ENCODE measurements at places on chromosomes 13 and 19.

DNA sequence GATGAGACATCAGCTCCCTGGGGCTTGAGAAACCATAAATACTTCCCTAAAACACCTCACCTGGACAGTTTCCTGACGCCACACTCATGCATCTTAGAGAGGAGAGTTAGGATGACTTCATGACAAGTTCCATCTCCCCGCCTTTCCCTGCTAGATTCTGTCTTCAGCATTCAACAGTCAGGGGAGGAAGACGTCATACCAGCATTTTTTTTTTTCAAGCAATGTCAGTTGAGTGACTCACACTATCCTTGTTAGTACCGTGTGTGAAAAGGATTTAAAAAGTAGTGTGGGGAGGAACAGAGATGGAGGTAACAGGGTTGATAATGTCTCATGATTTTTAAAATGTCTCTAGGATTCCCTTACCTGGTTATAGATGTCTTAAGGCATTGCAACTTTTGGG lies at the start of gene OR7D2:
Gene OR7D2, plus strand, starts transcription at position 79 of the 400 bp plus-strand sequence. CDS start 6,803 bp downstream, outside the sequence.
- no peak for DNase-seq

- no peak for DNase-seq
Observed at GRCh38 chr13:41490371-41491015, 33.1 kb downstream of the RGCC start.

DNA sequence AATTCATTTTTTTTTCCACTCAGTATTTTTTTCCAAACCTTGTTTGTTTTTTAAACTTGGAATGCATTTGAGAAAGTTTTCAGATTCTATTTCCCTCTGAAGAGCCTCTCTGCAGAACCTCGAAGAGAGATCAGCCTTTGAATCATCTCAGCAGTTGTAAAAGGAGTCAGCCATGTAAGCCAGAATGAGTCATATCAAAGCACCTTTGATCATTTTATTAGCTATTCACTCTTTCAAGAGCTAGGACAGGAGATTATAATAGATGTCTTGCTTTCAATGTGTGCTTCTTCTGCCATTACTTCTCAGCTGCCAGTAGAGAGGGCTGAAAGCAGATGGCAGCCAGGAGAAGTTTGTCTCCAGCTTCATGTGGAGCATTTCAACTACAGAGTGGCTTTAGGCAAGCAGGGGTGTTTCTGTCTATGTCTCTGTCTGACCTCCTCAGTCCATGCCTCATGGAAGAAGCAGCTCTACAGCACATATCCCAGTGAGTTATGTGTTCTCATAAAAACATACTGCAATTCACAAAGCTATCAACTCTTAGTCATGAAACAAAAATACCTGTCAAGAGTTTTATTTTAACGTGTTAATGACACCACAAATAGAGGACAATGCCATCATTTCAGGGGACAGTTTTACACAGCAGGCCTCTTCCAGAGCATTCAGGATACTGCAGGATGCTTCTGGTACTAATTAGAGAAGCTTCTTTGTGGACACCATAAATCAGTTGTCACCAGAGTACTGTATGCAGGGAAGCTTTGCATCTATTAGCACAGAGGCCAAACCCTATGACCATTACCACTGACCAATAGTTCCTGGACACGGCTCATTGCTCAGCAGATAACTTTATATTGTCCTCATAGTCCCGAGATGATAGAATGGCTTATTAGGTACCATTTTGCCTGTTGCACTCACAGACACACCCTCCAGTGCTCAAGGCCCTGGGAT lies 94.3 kb downstream of the NHLRC3 start:
- no peak for DNase-seq

DNA sequence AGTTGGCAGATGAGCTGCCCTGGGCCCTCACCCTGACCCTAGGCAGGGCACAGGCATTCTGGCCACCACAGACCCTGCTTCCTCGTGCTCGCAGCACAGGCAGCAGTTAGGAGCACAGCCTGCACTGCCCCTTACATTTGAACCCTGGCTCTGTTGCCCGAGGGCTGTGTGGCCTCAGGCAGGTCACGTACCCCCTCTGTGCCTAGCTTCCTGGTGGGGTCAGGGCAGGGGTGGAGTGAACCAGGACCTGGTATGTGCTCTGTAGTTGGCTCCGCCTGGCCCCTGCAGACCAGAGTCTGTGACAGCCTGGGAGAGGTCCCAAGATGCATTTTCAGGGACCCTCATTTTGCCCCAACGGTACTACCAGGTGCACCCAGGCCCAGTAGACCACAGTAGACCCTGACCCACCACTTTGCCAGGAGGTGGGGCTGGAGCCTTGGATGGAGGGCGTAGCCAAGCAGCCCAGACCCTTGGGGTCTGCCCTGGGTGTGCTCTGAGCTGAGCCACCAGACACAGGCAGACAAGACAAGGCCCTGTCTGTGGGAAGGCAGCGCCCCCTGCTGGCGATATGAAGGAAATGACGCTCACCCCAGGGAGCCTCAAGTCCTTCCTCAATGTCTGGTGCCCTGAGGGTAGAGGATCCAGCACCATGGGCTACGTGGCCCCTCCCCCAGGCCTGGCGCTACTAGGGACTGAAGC lies 9.1 kb downstream of the LYL1 start:
- peak; percentile 84 for DNase-seq

GRCh38 chr13:40728595-40728994 lies 42.4 kb downstream of the MRPS31 start:
- DNase-seq = no peak

GRCh38 chr13:30785191-30785850 lies 50.0 kb downstream of the ALOX5AP start:
- DNase-seq = no peak

GRCh38 chr13:41942462-41943094 lies 18.3 kb downstream of the VWA8 start:
- no peak for DNase-seq
